ENCODE measurements at places on chromosomes 3 and 15.

DNA sequence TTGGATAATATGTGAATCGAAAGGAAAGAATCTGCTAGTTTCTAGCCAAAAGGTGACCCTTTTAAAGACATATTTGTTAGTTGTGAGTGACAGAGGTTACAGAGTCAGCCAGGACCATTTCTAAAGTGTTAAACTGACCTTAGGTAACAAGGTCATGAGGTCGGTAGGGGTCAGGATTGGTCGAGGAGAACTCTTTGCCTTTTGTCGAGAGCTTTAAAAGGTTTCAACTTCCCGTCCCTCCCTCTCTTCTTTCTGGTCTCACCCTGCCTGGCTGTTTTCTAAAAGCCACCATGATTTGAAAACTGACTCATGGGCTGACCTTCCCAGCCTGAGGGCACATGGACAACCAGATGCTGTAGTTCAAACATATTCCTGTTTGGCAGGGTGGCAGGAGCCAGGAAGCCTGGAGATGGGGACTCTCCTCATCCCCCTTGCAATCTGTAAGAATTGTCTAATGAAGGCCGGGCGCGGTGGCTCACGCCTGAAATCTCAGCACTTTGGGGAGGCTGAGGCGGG, 25.8 kb upstream of the PRTG start:
- DNase-seq: no peak

DNA sequence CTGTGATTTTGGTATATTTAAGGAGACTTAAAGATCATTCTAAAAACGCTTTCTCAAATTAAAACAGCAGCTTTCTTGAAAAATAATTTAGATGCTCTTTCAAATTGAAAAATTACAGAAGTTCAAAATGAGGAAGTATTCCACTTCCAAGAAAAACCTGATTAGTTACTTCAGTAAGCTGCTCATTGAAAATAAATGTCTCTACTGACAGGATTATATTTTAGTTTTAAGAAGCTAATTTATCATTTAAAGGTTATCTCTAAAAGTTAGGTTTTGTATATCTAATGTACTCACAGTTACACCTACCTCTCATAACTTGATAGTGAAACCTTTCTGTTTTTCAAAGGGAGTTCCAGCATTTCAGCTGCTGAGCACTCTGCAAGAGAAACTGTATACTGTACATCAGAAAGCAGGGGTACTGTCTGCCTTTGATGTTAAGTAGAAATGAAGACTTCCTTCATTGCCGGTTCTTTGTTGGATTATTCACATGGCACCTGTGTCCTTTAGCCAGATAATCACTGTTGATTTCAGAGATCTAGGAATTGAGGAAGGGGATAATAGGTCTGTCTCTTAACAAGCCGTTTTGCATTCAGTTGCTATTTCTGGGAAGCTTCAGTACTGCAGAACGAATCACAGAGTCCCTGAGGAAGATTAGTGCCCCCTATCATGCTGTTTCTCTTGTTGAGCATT, 161.6 kb downstream of the TCF12 start:
- no peak for DNase-seq

DNA sequence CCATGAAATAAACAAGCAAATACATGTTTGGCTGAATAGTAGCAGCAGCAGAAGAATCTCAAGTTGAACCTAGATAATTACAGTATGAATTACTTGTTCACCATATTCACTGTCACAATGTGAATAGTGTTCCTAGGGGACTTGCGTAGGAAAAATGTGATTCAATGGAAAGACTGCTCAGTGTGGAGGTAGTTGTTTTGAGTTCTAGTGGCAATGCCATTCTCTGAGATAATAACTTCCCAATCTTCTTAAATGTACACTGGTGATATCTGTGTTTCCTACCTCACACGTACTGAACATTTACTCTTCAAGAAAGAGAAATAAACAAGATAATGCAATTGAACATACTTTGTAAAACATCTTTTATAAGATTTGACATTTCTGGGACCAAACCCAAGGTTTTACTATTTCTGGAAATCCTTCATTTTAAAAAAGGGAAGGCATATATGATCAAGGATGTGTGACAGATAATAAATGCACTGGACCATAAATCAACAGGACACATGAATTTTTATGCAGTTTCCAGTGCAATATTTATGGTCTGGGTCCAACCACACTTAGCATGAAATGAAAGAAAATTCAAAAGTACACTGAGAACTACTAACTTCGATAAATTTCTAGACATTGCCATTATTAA, 598.3 kb upstream of the ZNF385D start:
- DNase-seq: no peak

DNA sequence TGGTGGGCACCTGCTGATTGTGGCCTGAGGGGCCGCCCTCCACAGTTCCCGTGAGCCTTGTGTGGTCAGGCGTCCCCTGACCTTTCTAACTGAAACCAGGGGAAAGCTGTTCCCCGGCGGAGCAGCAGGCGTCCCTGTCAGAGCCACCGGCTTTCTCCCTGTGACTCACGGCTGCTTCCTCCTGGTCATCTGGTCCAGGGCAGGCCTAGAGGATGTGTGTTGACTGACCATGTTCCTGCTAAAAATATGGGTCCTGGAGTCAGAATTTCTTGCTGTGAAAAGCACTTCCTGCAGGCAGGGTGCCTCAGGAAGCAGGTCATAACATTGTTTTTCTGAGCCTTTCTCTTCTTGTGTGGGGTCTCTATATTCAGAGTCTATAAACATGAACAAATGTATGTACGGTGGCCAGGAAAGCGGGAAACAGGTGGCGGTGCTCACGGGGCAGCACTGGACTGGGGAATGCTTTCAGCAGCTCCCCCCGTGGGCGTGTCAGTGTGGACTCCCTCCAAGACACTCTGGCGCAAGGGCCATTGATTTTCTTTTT, 38.4 kb upstream of the CGNL1 start:
- no peak for DNase-seq

DNA sequence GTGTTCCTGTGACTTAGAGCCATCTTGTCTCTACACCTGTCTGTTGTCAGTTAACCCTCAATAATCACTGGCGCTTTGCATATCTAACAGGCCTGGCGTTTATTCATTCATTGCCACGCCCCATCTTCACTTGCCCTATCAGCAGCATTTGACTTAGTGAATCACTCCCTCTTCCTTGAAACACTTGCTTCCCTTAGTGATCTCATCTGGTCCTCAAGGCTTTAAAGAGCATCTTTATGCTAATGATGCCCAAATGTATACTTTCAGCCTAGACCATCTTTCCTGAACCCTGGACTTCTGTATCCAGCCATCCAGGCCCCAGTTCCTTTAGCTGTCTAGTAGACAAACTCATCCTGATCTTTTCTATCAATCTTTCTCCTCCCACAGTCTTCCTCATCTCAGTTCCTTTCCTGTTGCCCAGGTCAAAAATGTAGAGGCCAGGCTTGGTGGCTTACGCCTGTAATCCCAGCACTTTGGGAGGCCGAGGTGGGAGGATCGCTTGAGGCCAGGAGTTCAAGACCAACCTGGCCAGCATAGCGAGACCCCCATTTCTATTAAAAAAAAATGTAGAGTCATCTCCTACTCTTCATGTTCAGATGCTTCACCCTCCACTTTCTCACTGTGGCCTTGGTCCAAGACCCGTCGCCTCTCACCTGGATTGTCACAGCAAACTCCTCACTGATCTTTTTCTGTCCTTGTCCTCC, 1.4 kb upstream of the IGDCC4 start:
- DNase-seq: no peak

- DNase-seq: no peak
Measured at GRCh38 chr3:61452535-61453090, 108.8 kb upstream of the PTPRG start.

DNA sequence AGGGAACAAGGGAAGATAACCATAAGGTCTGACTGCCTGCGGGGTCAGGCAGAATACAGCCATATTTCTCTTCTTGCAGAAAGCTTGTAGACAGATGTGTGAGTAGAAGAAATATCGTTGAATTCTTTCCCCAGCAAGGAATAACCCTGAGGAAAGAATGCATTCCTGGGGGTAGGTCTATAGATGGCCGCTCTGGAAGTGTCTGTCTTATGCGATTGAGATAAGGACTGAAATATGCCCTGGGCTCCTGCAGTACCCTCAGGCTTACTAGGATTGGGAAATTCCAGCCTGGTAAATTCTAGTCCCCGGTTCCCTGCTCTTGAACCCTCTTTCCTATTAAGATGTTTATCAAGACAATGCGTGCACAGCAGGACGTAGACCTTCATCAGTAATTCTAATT, 15.8 kb upstream of the SST start:
- no peak for DNase-seq

- DNase-seq: no peak
Measured at GRCh38 chr3:124361566-124361965, 368.7 kb upstream of the UMPS start.

GRCh38 chr15:55116636-55117035, 80.1 kb downstream of the RSL24D1 start:
- DNase-seq: no peak

DNA sequence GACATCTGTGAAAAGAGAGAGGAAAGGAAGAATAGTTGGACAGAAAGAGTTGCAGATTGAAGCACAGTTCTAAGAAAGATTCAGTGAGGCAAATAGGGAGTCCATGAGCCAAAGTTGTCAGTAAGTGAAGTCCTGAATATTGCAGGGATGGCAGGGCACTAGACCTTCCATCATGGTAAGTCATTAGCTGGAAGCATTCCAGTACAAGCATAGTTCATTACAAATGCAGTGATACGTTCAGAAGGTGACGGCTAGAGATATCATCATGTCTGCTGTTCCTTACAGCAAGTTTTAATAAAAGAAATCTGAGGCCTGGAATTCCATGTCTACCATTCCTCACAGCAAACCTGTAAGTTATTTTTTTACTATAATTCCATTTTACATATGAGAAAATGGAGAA, 720.1 kb downstream of the GBE1 start:
- no peak for DNase-seq

- DNase-seq: no peak
Measured at GRCh38 chr3:166533740-166534139, 696.5 kb upstream of the BCHE start.

- no peak for DNase-seq
Measured at GRCh38 chr3:9192248-9193025, 57.0 kb downstream of the SRGAP3 start.

DNA sequence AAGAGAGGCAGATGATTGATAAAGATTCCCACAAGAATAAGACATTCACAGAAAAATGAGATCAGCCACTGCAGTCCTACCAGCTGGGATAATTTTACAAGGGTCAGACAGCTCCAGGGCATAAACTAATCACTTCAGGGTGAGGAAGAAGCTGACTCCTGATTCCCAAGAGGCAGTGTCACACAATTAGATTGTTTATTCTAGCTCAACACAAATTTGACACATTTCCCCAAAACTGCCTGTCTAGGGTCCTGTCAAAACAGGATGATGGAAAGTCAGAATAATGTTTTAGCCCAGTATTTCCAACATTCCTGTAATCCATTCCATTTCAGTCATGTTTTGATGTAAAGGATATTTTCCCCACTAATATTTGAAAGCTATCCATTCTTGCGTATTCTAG, 110.8 kb downstream of the TNIK start:
- DNase-seq: no peak

GRCh38 chr3:13391308-13391707, 28.8 kb downstream of the NUP210 start:
- no peak for DNase-seq
